ENCODE measurements at places on chromosomes 12 and 14.
A peak's percentile ranks its signal among the peaks of the same experiment; 100 is the strongest.

DNA sequence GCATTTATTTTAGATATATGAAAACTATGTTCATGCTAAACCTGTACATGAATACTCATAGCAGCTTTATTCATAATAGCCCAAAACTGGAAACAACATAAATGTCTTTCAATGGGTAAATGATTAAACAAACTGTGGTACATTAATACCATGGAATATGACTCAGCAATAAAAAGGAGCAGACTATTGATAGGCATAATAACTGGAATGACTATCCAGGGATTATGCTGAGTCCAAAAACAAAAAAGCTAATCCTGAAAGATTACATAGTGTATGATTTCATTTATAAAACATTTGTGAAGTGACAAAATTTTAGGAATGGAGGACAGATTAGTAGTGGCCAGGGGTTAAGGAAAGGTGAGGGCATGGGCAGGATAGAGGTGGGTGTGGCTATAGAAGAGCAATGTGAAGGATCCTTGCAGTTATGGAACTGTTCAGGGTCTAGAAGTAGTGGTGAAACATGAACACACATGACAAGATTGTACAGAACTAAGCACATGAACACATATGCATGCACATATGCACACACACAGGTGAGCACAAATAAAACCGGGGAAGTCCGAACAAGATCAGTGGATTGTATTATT lies 61.1 kb upstream of the CDKN3 start:
- no peak for DNase-seq

DNA sequence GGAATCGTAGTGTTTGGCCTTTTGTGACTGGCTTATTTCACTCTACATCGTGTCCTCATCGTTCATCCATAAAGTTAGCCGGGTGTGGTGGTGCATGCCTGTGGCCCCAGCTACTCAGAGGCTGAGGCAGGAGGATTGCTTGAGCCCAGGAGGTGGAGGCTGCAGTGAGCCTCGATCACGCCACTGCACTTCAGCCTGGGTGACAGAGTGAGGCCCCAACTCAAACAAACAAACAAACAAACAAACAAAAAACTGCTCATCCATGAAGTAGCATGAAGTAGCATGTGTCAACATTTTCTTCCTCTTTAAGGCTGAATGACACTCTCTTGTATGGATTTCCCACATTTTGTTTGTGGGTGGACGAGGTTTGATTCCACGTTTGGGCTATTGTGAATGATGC lies 44.0 kb upstream of the MEG3 start:
- no peak for DNase-seq

DNA sequence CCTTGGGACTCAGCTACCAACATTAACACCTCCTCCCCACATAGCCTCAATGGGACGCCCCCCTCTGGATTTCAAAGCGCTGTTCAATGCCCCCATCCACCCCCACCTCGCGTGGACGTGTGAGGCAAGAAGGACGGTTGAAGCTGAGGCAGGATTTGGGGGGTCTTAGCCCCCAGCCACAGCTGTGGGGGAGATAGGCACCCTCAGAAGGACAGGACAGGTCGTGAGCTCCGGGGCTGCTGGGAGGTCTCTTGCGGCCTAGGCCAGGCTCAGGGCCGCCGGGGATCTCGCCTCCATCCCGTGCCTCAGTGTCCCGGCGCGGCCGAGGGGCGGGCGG lies 8.3 kb upstream of the SP7 start:
- no peak for DNase-seq

DNA sequence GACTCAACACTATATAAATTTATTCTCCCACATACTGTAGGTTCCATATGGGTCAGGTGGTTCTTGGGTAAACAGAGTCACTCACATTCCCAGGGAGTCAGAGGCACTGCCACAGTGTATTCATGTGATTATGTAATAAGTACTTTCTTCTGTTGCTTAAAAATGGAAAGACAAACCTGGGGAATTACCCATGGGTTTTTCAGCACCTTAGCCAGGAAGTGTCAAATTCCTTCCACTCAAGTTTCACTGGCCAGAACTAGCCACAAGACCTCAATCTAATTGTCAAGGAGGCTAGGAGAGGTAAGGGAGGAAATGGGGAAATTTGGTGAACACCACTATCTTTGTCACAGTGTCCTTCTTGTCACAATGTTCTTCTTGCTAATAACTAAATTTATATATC lies 333.2 kb upstream of the MDGA2 start:
- DNase-seq, result no peak

DNA sequence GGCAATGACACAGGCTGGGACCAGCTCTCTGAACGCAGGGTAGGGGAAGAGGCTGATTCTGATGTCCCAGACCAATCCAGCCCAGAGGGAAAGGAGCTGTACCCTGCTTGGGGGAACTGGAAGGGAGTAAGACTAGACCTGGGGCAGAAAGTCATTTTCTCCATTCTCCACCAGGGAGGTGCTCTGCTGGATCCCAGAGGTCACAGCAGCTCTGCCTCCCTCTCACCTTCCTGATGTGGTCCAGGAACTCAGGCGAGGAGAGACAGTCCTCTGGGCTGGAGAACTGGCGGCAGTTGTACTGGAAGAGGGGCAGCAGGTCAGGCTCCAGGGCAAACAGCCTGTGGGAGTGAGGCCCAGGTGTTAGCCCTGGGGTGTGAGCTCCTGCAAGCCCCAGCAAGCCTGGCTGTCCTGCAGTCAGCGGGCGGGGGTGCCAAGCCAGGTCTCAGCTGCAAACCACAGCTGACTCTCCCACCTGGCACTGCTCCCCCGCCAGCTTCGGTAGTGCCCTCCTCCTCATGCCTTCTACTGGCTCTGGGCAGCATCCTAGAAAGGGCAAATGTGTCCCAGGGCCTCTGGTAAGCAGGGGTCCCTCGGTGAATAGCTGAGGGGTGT lies 1.9 kb downstream of the NGB start:
- DNase-seq, result peak; percentile 92

DNA sequence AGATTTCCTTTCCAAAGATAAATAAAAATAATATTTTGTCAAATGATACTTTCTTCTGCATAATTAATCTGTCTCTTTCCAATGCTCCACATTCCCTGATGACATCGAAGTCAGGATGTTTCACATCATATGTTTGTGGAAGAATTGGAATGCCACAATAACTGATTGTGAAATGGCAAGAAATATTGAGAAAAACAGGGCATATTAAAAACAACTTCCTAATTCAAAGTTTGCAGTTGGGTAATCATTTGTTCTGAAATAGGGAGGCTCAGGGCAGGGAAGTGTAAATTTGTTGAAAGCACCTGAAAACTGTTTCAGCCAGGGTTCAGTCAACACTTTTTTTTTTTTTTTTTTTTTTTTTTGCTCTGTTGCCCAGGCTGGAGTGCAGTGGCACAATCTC lies 50.7 kb downstream of the BCAT1 start:
- no peak for DNase-seq

- DNase-seq, result no peak
Measured at GRCh38 chr12:87150969-87151662, 878.1 kb downstream of the C12orf50 start.

DNA sequence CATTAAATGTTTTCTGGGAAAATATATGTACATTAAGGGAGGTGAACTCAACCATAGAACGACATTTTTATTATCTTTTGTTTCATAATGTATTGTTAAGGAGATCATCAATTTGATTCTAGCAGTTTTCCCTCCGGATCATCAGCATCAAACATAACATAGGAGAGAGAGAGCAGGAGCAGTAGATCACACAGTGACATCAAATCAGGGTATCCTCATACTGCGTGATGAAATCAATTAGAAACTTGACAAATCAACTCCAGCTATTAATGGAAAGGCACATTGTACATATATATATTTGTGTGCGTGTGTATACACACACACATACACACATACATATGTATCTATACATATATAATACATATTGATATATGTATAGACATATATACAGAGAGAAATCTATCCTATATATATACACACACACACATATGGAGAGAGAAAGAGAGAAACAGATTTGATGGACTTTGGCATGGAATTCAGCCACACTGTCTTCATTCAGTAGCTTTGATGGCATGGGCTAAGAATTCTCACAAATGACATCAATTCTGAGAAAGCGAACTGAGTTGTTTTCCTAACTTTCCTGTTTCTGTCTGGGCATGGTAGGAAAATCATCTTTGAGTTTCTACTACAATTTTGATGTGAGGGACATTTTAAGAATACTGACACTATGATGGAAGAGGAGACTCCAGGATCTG lies 1302.8 kb upstream of the SEL1L start:
- DNase-seq, result no peak

- DNase-seq, result no peak
Measured at GRCh38 chr14:102776761-102777710, at the start of gene TRAF3. Gene TRAF3 (plus strand): TSS chr14:102777449. CDS start chr14:102870202, 92,753 bp downstream.

DNA sequence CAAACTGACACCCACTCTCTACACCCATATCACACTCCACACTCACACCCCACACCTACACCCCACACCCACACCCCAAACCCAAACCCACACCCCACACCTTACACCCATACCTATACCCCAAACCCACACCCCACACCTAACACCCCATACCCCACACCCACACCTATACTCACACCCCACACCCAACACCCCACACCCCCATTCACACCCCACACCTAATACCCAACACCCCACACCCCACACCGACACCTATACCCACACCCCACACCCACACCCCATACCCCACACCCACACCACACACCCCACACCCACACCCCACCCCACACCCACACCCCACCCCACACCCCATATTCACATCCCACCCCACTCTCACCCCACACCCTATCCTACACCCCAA lies 38.5 kb downstream of the TMEM120B start:
- DNase-seq, result no peak

GRCh38 chr12:102061096-102061559 lies 663 bp downstream of the WASHC3 start:
- DNase-seq, result no peak

- DNase-seq, result no peak
Measured at GRCh38 chr12:128091951-128092382, 175.0 kb upstream of the TMEM132C start.

DNA sequence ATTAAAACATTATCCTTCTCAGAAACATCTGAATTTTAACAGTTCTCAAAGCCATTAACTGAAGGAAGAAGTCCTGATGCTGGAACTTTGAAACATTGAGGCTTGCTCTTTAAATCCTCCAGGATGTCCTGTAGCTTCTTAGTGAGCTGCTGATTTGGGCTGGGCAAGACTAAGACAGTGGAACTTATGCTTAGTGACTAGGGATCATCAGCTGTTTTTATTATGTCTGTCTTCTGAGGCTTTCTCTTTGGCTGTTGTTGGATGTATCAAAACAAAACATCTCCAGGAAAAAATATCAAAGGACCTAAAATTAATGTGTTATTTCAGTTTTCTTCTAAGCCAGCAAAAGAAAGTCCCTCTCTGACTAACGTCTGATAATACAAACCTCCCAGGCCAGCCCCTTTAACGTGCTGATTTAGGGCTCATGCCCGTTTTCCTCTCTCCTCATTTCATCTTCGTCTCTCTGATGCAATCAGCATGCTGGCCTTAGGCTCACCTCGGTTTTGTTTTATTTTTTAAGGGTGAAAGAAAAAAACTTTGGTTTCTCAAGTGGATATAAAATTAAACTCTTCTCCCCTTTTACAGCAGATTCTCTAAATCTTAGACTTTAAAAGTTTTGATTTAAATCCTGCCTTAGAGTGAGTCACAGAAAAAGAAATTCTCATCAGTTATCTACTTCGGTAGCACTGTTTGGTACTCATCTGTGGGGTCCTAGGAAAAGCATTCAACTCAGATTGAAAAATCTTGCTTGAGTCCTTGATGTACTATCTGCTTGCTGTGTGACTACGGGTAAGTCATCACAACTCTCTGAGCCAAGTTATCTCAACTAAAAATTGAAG lies 106.2 kb upstream of the CCDC91 start:
- no peak for DNase-seq

GRCh38 chr14:77007183-77007974 lies 21.1 kb downstream of the IRF2BPL start:
- DNase-seq, result no peak

- no peak for DNase-seq
Measured at GRCh38 chr14:21241218-21241819, 27.9 kb downstream of the HNRNPC start.

- no peak for DNase-seq
Measured at GRCh38 chr14:77303417-77304156, 17.1 kb downstream of the POMT2 start.

DNA sequence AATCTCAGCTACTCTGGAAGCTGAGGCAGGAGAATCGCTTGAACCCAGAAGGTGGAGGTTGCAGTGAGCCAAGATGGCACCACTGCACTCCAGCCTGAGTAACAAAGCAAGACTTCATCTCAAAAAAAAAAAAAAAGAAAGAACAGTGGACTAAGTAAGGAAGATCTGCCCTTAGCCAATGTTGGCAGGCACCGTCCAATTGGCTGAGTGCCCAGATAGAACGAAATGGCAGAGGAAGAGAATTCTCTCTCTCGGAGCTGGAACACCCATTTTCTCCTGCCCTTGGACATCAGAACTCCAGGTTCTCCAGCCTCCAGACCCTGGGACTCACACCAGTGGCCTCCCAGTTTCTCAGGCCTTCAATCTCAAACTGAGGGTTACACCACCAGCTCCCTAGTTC lies 49.9 kb downstream of the ESR2 start:
- peak; percentile 21 for DNase-seq

GRCh38 chr14:87271331-87271730 lies 721.7 kb downstream of the GALC start:
- no peak for DNase-seq

GRCh38 chr12:54891717-54892478 lies 37.6 kb downstream of the MUCL1 start:
- peak; percentile 85 for DNase-seq

DNA sequence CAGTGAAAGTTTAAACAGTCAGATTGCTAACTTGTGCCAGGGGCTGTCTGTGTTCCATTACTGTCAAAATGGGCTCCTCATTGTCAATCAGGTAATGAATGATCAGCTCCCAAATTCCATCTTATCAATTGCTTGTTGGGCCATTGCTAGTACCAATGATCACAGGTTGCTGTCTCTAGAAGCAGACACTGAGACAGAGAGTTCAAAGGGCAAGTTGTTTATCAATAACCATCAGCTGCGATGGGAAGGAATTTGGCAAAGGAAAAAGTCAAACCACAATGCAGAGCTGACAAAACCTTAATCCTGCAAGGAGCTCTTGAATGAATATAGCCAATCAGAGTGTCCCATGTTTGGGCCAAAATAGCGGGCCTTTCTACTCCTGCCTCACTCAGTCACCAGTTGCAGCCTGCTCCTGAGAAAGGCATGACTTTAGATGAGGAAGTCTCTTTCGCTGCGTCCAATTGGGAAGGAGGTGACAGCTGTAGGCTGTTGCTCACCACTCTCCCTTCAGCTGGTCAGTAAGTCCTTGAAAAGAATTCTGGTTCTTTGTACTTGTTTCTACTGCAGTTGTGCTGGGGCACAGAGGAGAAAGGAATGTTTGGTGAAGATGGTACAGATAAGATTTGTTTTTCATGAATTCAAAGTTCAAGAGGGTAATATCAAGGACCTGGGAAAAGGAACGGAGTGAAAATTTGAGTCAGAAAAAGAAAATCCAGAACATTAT lies 179.2 kb upstream of the PDE3A start:
- no peak for DNase-seq

GRCh38 chr14:73235531-73236155 lies 1.7 kb upstream of the PAPLN start:
- no peak for DNase-seq
